ENCODE measurements at places on chromosomes 5 and 9.

DNA sequence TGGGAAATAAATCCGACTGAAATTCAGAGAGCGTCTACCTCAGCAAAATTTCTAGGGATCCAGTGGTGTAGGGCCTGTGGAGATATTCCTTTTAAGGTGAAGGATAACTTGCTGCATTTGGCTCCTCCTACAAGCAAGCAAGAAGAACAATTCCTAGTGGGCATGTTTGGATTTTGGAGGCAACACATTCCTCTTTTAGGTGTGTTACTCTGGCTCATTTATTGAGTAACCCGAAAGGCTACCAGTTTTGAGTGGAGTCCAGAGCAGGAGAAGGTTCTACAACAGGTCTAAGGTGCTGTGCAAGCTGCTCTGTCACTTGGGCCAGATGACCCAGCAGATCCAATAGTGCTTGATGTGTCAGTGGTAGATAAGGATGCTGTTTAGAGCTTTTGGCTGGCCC, 862.4 kb upstream of the CDH9 start:
- DNase-seq = no peak

DNA sequence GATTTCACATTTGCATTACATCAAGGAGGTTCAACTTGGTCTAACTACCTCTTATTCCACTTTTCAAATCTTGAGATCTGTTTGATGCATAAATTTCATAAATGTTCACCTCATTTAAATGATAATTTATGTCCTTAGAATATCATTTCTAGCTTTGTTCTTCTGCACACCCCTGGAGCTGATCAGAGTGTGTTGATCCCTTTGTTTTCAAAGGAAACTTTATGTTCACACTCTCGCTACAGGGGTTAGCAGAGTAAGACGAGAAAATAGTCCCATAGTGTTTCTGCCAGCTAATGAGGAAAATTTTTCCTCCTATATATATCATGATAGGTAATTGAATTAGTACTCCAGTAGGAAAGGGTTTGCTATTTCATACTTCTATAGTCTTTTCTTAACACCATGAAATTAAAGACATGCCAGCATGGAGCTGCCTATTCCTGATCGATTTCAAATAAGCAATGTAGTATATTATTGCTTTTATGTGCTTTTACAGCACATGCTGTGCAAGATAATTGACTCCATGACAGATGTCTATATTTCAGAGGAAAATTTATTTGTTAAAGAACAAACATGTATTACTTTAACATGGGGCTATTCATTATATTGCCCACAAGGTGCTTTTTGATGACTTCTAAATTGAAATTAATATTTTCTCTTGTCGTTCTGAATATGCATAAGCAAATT, 4.8 kb upstream of the PAM start:
- no peak for DNase-seq

GRCh38 chr5:172188033-172188892, at the start of gene STK10:
Gene STK10 (minus strand): TSS chr5:172188224. CDS start chr5:172188042, 182 bp downstream.
- peak; percentile 67 for DNase-seq

- no peak for DNase-seq
Measured at GRCh38 chr9:6889868-6890267, 132.1 kb downstream of the KDM4C start.

- peak; percentile 5 for DNase-seq
Measured at GRCh38 chr9:86354818-86355309, 654 bp upstream of the TUT7 start.

DNA sequence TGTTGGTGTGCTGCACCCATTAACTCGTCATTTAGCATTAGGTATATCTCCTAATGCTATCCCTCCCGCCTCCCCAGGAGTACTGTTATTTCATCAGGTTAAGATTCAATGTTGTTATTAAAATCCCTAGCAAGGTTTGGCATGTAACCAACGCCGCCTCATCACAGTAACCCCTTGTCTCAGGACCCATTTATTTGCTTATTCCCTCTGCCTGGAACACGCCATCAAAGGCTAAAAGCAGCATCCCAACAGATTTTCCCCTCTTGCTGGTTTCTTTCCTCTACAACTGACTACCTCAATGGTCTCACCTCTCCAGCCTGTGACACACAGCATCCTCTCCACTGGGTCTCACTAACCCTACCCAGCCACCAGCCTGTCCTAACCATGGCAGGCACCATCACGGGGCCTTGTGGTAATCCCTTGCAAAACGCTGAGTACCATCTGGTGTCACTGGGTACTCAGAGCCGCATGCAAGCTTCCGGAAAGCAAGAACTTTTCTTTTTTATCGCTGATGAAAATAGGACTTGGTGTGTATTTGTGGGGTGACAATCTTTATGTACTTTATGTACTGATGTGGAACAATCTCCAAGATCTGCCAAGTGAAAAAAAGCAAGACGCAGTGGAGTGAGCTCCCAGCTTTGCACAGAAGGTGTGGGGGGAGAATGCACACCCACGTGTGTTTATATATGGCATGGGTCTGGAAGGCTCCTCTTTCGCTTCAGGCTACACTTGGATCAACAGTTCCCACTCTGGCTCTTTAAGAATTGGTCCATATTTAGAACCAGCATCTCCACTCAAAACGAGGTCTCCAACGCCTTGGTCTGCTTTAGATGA, 6.1 kb downstream of the RPS14 start:
- DNase-seq = no peak

DNA sequence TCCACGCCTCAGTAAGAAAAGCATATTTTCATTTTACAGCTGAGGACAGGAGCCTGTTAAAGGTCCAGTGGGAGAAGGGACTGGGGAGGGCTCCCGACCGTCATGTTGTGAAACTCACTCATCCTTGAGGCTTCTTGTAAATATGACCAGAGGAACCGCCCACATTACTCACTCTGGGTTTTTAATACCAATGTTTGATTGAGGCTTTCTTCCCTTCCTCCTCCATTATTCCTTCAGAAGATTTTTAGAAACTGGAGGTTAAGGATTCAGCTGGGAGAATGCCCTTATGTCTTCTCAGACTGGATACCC, 61.4 kb upstream of the GLRX start:
- no peak for DNase-seq

DNA sequence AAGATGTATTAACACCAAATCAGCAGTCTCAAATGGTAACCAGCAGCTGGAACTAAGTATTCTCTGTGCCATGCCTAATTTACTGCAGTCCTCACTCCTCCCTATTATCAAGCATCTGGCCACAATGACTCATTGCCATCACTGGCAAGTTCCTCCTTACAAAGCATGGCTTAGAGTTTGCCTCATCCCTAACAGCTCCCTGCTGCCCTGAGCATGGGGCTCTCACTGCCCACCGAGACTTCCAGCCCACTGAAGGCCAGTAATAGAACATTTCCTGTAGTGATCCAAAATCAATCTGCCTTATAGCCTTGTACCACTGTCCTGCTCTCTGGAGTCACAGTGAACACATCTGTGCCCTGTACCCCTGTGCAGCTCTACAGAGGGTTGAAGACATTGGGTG, 211.9 kb upstream of the TRIM32 start:
- DNase-seq = no peak

- no peak for DNase-seq
Measured at GRCh38 chr9:133671371-133671770, 35.2 kb downstream of the DBH start.

- DNase-seq = no peak
Measured at GRCh38 chr5:68341006-68341405, 125.5 kb downstream of the PIK3R1 start.

DNA sequence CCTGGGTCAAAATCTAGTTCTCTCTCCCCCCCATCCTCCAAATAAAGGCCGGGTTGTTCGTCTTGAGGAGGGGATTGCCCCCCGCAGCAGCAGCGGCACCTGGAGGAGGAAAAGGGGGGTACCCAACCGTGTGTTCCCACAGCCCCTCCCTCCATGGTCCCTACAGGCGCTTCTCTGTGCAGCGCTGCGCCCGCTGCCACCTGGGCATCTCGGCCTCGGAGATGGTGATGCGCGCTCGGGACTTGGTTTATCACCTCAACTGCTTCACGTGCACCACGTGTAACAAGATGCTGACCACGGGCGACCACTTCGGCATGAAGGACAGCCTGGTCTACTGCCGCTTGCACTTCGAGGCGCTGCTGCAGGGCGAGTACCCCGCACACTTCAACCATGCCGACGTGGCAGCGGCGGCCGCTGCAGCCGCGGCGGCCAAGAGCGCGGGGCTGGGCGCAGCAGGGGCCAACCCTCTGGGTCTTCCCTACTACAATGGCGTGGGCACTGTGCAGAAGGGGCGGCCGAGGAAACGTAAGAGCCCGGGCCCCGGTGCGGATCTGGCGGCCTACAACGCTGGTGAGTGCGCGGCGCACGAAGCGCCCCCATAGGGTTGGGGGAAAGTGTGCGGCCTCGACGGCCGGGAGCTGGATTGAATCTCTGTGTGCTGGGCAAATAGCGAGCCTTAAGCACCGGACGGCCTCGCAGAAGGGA, 3.5 kb downstream of the LHX2 start:
- no peak for DNase-seq

Measured in NCI-H1092 (cell line).